ENCODE measurements at places on chromosomes 3 and 15. TPM values are rescaled to one million over a fixed set of nuclear protein-coding genes. Genes with fewer than 3 reads are reported as not detected.
A peak's percentile ranks its signal among the peaks of the same experiment; 100 is the strongest.

DNA sequence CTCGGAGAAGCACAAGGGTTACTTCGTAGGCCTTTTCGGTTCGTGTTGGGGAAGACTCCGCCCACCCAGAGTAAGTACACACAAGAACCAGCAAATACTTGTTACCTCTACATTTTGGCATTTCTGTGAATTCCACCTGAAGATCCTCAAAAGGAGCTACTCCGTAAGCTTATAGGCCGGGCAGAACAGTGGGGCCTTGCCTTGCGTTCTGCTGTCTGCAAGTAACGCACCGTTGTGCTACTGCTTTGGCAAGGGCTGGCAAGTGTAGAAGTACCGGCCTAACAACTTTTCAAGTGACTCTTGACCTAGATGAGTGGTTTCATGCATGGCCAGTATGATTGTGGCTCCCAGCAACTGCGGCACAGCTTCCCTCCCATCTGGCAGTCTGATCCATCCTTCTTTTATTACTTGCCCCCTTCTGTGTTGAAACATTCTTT, 6.4 kb upstream of the DNAAF4 start:
- H3K36me3 ChIP-seq: no peaks in the 10 kb centered on the region
- H3K4me3 ChIP-seq: no peak overlapping the region
- no peak overlapping the region for H3K27ac ChIP-seq

GRCh38 chr3:196837819-196838420, 29.8 kb upstream of the SENP5 start:
- H3K4me3 ChIP-seq: no peak overlapping the region
- H3K27ac ChIP-seq: no peak overlapping the region
- peak; percentile 67 for DNase-seq
- H3K36me3 ChIP-seq: peaks cover under 1% of the 10 kb centered on the region
- H3K4me1 ChIP-seq: no peaks in the 10 kb centered on the region

DNA sequence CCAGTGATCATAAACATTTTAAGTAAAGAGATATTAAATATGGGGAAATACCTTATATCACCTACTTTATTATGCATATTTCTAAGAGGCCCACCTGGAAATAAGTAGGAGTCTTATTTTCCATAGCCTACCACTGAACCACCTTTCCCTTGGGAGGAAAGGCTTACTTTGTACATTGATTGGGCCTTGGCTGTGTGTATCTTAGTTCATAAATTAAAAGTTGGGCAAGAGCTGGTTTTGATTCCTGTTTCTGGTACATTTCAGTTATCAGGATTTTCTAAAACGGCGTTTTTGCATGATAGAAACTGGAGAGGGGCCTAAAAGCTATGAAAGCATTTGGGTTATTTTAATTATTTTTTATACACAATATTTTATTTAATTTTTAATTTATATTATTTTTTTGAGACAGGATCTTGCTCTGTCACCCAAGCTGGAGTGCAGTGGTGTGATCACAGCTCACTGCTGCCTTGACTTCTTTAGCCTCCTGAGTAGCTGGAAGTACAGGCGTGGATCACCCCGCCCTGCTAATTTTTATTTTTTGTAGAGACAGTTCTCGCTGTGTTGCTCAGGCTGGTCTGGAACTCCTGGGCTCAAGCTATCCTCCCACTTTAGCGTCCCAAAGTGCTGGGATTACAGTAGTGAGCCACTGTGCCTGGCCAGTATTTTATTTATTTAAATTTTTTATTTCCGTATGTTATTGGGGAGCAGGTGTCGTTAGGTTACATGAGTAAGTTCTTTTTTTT, 2.6 kb downstream of the GMPS start:
- no peaks in the 10 kb centered on the region for H3K36me3 ChIP-seq
- no peak for DNase-seq

- peaks cover 86% of the 10 kb centered on the region for H3K4me1 ChIP-seq
- peaks cover 4% of the 10 kb centered on the region for H3K36me3 ChIP-seq
- H3K27me3 ChIP-seq: no peaks in the 10 kb centered on the region
These were observed 60.1 kb downstream of the IQSEC1 start for GRCh38 chr3:13013151-13013561.

DNA sequence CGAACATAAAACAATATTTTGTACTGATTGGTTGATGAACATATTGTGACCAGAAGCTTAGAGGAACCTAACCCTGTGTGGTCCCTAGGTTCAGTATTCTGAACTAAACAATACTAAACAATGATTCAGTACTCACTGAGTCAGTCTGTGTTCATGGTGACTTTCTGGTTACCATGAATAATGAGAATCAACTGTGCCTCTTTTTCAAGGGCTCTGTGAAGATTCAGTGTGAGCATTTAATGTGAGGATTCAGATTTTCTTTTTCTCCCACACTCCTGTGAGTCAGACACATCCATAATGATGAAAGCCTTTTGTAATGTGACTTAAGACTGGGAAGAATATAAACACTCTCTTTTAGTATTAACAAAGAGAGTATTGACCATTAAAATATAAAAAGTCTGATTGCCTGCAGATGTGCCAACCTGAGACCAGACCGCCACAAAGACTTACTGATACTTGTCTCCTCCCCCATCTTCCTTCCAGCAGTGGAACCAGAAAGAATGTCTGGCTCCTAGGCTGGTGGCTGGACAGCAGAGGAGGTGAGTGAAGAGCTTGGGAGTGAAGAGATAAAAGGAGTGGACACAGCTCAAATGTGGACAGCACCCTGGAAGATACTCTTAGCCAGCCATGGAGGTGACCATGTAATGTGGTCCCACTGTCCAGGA, 17.6 kb upstream of the ACTL6A start:
- no peak for DNase-seq
- no peaks in the 10 kb centered on the region for H3K27me3 ChIP-seq
- H3K36me3 ChIP-seq: no peaks in the 10 kb centered on the region
- H3K27ac ChIP-seq: no peak overlapping the region

Gene TMEM158
- not detected for total RNA-seq

- DNase-seq: no peak
- H3K36me3 ChIP-seq: no peaks in the 10 kb centered on the region
- no peak overlapping the region for H3K4me3 ChIP-seq
- H3K4me1 ChIP-seq: peaks cover 56% of the 10 kb centered on the region
- no peaks in the 10 kb centered on the region for H3K27me3 ChIP-seq
These were observed 100.9 kb upstream of the ARHGEF3 start for GRCh38 chr3:56902468-56903160.

DNA sequence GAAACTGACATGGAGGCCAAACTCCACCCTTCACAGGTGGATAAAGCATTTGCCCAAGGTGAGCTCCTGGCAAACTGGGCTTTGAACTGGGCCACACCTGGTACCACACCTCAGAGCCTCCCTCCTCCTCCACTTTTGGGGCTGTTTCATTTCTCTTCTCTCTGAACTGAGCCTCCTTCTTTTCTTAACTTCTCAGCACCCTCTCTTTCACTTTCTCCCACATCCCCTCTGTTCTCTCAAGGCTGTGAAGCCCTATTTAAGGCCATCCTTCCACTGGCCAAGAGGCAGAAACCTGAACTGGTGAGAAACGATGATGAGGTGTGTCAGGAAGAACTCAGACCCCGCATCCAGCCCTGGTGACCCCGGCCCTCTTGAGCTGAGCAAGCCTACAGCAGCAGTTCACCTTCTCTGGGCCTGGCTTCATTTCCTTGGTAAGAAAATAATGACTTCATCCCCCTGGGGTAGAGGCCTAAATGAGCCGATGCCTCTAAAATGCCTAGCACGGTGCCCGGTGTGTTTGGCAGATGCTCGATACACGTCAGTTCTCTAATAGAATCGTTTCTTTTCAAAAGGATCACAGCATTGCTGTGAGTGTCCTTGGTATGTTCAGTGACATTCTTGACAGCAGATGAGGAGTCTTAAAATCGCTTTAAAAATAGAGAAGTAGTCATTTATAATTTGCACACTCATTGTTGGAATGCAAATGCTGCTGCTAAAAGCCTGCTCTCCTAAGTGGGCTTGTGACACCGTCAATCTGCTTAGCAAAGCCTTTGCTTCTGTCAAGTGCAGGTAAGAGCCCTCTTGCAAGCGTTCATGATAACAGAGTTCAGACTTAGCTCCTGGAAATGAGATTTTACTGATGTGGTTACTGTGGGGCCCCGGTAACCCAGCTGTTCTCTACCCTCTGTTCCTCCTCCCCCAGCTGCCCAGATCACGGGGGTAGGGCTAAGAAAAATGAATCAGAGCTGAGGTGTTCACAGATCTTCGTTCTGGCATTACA, 97.7 kb upstream of the ATP2B2 start:
- H3K27ac ChIP-seq: no peak overlapping the region
- no peaks in the 10 kb centered on the region for H3K36me3 ChIP-seq
- peaks cover 41% of the 10 kb centered on the region for H3K4me1 ChIP-seq
- peak overlapping the region; percentile 0 for H3K4me3 ChIP-seq
- DNase-seq: peak; percentile 76
- H3K27me3 ChIP-seq: no peaks in the 10 kb centered on the region

DNA sequence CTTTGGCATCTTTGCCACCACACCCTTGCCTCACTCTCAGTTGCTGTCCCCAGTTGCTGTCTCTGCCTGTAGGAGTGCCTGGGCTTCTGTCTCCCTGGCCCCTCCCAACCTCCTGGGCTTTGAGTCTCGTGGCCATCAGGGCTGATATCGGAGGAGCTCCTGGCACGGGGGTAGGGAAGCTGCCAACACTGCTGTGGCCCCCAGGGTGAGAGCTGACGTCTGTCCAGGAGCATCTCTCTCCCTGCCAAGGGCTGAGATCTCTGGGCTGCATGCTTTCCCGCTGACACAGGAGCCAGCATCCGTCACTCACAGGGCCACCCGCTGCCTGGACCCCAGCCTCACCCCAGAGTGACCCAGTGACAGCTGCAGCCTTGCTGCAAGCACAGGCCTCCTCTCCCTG, 47.4 kb downstream of the EXOG start:
- no peak overlapping the region for H3K27ac ChIP-seq
- H3K27me3 ChIP-seq: no peaks in the 10 kb centered on the region
- H3K36me3 ChIP-seq: no peaks in the 10 kb centered on the region
- no peak overlapping the region for H3K4me3 ChIP-seq

GRCh38 chr3:21778715-21779114, 27.7 kb upstream of the ZNF385D start:
- no peak overlapping the region for H3K27ac ChIP-seq
- DNase-seq: no peak
- no peaks in the 10 kb centered on the region for H3K4me1 ChIP-seq

Gene TIMMDC1
- 72.3 TPM for total RNA-seq

Gene SHC4
- total RNA-seq: 0.29 TPM

Gene C15orf62
- 3.5 TPM for total RNA-seq

Gene GPR62
- total RNA-seq: not detected

DNA sequence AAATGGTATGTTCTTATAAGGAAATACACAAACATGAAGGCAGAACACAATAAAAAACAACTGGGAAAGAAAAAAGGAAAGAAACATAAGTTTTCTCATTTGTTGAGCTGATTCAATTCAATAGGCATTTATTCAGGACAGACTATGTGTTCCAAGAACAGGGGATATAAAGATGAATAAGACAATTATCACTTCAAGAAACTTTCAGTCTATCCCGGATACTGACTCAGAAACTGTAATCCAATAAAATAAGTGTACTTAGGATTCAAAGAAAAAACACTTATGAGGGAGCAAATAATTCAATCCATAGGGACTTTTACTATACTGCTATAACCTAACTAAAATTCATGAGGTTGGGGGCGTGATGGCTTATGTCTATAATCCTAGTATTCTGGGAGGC, 3.5 kb upstream of the POPDC2 start:
- H3K36me3 ChIP-seq: peaks cover 4% of the 10 kb centered on the region
- H3K27me3 ChIP-seq: no peaks in the 10 kb centered on the region
- no peaks in the 10 kb centered on the region for H3K4me1 ChIP-seq
- no peak for DNase-seq
- H3K4me3 ChIP-seq: no peak overlapping the region

GRCh38 chr15:87245592-87245991, 1010.9 kb downstream of the NTRK3 start:
- no peaks in the 10 kb centered on the region for H3K27me3 ChIP-seq
- H3K4me3 ChIP-seq: no peak overlapping the region

DNA sequence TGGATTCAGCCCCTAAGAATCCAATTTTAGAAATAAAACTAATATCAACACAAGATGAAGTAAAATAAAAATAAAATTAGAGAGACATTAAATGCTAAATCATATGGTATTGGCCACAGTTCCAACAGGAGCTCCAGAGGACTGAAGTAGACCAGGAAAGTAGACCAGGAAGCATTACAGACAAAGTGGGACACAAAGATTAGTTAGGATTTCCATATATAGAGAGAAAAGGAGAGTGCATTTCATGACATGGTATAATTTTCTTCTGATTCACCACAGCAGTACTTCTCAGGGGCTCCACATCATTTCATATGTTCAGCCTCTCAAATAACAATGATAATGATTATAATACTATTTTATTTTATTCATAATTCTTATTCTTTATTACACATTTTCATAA, 18.3 kb downstream of the FGF7 start:
- no peak overlapping the region for H3K4me3 ChIP-seq
- no peak for DNase-seq
- no peak overlapping the region for H3K27ac ChIP-seq
- H3K4me1 ChIP-seq: no peaks in the 10 kb centered on the region

DNA sequence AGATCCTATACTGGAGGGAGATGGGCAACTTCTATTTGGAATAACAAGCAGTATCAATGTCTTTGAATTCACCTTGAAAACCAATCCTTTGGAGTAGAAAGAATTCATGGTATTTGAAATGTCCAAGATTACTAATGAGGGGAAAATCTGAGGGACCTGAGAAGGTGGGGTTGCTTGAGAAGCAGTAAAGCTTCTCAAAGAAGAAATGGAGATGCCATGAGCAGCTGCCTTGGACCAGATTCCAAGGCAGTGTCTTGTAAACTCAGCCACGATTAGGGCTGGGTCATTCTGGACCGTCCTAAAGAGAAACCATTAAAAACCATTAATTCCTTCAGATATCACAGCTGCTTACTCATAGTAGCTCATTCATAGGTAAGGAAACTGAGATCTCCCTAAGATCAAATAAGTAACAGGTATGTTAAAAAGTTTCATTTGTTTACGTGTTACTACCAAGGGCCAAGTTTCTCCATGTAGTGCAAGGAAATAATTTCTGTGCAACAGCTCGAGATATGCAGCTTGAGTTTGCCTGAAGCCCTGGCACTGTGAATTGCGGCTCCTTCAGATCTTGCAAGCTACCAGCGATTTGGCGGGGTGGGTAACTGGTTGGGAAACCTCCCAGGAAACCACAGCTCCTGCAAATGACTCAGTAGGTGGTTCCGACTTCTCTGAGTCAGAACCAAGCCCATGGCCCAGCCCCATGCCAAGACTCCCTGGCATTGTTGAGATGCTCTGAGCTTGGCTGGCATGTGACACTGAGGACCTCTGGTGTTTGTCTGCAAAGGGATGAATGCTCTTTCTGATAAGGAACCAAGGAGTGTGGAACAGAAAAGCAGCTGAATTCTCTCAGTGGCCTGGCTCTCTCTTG, 296.8 kb downstream of the RORA start:
- H3K36me3 ChIP-seq: no peaks in the 10 kb centered on the region
- no peak overlapping the region for H3K27ac ChIP-seq
- H3K4me3 ChIP-seq: no peak overlapping the region
- no peaks in the 10 kb centered on the region for H3K27me3 ChIP-seq
- peaks cover 14% of the 10 kb centered on the region for H3K4me1 ChIP-seq

Gene SLC28A2
- not detected for total RNA-seq

GRCh38 chr3:52253314-52254304, 8.1 kb downstream of the PPM1M start:
- DNase-seq: peak; percentile 95
- peaks cover 57% of the 10 kb centered on the region for H3K36me3 ChIP-seq
- H3K27ac ChIP-seq: peak overlapping the region; percentile 86

All from CD4-positive, alpha-beta memory T cell (primary cell).